ENCODE measurements at places on chromosomes 1 and 21.

- no peak for DNase-seq
Observed at GRCh38 chr1:99751877-99752504, 14.4 kb downstream of the FRRS1 start.

DNA sequence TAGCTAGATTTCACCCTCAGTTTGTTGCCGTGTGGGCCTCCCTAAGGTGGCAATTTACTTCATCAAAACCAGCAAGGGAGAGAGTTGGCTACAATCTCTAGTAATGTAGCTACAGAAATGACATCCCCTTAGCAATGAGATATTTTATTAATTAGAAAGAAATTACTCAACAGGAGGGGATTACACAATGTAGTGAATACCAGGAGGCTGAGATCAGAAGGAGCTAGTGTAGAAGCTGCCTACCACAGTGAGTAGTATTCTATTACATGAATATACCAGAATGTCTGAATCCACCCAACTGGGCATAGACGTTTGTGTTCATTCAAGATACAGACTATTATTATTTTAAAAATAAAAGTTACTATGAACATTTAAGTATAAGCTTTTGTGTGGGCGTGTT lies 868.2 kb upstream of the CXADR start:
- no peak for DNase-seq

DNA sequence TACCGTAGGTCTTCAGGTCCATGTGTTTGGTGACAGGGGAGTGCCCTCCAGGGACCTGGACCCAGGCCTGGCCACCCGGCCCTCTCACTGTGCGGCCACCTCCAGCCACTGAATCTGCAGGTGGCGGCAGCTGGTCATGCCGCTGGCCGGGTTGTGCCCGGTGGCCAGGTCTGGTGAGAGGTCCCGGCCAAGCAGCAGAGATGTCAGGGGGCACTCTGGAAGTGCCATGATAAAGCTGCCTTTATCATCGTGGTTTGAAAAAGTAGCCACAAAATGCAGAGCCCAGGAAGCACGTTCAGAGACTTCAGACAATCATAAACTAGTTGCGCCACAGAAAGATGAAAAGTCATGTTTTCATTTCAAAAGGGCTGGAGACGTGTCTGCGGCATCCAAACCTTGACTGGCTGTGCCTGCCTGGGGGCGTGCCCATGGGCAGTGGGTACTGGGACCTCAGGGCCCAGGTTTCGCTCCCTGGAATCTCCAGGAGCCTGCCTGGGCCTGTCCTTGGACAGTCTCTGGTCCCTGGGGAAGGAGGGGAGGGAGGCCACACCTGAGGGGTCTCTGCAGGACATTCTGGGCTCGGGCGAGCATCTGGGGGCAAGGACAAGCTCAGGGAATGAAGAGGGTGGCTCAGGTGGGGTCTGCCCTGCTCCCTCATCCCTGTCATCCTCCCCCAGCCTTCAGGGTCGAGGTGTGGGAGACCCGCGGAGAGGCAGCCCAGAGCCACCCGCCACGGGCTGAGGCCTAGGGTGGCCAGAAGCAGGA lies 44.9 kb downstream of the COL18A1 start:
- no peak for DNase-seq

DNA sequence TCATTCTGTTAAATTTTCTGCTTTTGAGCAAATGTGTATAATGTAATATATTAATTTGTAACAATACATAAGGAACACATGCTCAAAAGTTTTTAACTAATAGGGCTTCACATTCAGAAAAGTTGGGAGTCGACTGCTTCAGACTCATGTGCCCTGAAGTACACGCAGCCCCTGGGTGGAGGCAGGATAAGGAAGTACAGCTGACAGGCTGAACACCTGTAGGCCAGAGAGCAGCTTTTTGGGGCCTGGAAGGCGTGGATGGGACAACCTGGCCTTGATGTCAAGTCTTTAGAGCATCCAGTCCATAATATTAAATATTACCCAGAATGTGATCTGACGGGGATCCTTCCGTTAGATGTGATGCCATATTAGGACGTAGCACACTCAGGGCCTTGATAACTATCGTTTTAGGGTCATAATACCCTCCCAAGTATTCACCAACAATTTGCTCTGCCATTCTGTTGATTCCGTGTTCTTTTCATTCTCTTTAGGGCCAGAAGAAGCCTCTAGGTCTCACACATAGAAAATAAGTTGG lies 485.2 kb downstream of the SIPA1L2 start:
- DNase-seq, result no peak

- no peak for DNase-seq
Observed at GRCh38 chr1:213984387-213985208, 3.2 kb upstream of the PROX1 start.

DNA sequence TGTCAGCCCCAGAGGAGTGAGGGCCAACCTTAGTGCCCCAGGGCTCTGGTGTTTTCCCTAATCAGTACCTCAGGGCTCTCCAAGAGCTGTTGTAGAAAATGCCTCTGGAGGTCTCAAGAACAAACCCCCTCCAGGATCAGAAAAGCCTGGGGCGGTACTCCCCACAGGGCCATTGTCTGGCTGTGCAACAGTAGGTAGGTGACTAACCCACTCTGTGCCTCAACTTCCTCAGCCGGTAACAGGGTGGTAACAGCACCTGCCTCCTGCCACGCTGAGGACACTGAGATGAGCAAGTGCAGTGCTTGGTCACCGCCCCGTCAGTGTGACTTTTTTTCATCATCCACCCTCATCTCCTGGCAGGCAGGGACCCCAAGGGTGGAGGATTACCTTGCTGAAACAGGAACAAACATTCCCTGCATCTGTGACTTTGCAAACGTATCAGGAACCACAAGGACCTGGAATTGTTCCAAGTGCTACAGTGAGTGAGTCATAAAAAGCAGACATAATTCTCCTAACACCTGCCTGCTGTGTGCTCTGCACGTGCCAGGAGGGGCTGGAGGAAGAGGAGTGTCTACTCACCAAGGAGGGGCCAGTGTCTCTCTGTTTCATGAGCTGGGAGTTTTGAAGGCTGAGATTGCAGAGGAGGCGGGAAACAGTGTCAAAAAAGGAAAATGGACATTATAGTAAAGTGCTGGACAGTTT lies 440.8 kb downstream of the NPHP4 start:
- no peak for DNase-seq

- DNase-seq, result no peak
Observed at GRCh38 chr1:159889821-159890252, 10.1 kb downstream of the CFAP45 start.

GRCh38 chr1:232423591-232423990 lies 206.3 kb downstream of the SIPA1L2 start:
- DNase-seq, result no peak

- DNase-seq, result no peak
Observed at GRCh38 chr1:242435200-242435599, 89.3 kb downstream of the PLD5 start.

DNA sequence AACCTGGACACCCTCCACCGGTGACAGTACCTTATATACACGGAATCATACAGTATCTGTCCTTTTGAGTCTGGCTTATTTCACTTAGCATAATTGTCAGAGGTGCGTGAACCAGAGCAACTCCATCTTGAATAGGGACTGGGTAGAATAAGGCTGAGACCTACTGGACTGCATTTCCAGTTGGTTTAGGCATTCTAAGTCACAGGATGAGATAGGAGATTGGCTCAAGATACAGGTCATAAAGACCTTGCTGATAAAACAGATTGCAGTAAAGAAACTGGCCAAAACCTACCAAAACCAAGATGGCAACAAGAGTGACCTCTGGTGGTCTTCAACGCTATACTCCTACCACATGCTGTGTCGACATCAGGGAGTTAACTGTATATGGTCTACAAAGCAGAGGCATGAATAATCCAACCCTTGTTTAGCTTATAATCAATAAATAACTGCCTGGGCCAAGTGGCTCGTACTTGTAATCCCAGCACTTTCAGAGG lies 1.4 kb upstream of the FDPS start:
- DNase-seq, result no peak

DNA sequence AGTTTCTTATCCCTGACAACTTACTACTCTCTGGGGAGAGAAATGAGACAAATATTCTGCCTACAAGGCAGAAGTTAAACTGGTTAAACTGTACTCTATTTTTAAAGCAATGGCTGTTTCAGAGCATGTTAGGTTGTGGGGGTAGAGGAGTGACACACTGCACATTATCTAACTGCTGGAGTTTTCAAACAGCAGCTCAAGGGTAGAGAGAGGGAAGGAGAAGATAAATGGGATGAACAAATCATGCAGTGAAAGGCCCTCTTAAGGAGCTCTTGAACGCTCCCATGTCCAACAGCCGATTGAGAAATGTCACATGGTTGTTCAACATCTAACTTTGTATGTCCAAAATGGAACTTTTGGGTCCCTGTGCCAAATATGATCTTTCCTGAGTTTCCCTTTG lies 14.0 kb upstream of the IFI44L start:
- no peak for DNase-seq

DNA sequence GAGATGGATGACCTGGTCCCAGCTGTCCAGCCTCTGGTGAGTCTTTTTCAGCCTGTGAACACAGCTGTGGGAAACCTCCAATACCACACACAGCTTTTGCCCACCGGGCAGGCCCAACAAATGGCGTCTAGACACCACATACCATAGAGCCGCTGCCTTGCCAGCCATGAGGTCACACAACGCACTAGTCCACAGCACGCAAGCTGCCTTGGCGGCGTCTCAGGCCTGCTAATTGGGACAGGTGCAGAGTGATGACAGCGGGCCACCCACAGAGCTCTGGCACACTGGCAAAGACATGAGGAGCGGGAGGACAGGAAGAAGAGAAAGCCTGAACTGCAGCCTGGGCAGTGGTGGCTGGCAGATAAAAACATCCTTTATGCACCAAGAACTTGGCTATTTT lies 125.5 kb downstream of the ADAMTS1 start:
- DNase-seq, result no peak

DNA sequence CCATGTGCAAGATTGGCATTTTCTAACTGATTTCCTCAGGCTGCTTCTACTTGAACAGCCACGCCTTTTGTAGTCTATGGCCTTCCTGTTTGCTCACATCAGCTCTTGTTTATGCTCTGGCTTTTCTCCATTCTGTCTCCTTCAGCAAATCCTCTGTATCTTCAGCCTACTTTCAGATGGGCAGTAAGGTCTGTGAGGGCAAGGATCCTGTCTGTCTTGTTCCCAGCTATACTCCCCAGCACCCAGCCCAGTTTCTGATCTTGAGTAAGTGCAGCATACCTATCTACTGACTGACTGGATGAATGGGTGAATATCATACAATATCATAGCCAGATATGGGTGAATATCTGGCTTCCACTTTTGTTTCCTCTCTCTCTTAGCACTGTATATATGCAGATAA lies 438.1 kb downstream of the LMO4 start:
- no peak for DNase-seq

GRCh38 chr1:102047724-102048123 lies 51.0 kb upstream of the OLFM3 start:
- DNase-seq, result no peak

DNA sequence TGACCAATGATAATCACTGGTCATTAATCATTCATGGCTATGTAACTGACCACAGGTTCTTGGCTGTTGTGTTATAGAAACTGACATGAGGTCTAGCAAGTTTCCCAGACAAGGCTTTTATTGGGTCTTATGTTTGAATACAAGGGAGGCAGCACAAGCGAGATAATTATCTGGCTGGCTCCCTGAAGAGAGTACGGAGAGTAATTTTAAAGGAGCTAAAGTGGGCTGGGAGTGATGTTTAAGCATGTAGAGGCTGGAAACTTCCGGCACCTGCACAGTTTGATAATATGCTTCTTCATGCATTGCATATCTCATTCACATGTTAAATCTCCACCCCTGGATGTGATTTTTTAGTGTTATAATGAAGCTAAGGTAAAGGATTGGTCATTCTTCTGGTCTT lies 116.2 kb upstream of the KCNK1 start:
- DNase-seq, result no peak

DNA sequence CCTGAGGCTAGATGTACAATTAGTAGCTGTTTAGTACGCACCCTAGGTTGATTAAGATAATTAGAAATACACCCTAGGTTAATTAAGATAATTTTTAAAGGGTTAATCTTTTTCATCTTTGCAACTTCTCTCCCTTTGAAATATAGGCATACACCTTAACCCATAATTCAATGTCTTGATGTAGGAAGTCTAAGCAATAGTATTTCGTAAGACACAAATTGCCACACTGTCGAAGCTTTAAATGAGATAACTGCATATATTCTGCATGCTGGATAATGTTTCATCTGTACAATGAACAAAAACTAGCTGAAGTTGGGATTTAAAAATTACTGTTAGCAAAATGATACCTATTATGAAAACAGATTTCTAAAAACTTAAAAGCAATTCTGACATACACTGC lies 122.9 kb downstream of the EVI5 start:
- DNase-seq, result no peak

DNA sequence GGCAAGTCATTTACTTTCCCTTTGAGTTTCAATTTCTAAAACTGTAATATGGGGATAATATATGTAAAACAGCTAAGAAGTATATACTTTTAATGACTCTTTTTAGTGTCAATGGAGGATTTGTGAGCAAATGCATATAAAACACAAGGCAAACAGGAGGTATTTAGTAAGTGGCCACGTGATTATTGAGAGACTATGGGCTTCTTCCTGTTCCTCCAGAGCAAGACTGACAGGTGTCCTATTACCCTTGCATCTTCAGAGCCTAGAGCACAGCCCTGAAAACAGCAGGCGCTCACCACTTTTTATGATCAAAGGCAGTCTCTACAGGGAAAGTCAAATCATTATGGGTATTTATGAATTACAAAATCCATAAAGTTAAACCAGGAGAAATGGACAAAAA lies 941 bp upstream of the ROR1 start:
- DNase-seq, result no peak

GRCh38 chr1:13992489-13993285 lies 292.7 kb downstream of the PRDM2 start:
- no peak for DNase-seq

DNA sequence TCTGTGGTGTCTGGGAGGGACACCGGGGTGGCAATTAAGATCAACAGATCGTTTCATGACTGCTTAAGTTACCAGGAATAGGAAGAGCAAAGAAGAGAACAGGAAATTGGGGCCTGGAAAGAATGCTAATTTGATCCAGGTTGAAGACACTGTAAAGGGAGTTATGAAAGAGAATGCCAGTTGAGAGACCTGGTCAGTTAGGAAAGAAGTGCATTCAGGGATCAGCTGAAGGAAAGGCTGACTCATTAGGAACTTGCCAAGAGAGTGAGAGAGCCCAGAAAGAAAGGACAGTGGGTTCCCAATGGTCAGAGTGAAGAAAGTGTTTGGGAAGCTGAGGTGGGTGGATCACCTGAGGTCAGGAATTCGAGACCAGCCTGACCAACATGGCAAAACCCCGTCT lies 119.6 kb downstream of the UBE2U start:
- DNase-seq, result no peak
